ENCODE measurements at places on chromosomes 6 and 20.

- no peak for DNase-seq
Observed at GRCh38 chr20:35451295-35451694, 4.1 kb upstream of the CEP250 start.

DNA sequence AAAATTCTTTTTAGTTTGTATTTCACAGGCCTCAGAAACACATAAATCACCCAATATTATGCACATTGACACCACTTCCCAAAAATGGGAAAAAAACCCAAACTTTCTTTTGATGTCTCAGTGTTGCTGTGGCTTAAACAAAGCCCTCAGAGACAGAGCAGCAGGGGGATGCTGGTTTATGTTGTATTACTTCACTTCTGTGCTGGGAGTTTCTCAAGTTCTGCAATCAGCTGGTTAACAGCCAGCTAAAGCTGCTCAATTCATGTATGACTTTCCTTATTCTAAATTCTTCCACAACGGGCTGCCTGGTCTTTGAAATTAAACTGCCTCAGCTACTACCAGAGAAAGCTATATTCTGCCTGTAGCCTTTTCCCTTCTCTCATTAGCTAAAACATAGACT is 5.6 kb downstream of the FILIP1 start:
- DNase-seq: no peak

DNA sequence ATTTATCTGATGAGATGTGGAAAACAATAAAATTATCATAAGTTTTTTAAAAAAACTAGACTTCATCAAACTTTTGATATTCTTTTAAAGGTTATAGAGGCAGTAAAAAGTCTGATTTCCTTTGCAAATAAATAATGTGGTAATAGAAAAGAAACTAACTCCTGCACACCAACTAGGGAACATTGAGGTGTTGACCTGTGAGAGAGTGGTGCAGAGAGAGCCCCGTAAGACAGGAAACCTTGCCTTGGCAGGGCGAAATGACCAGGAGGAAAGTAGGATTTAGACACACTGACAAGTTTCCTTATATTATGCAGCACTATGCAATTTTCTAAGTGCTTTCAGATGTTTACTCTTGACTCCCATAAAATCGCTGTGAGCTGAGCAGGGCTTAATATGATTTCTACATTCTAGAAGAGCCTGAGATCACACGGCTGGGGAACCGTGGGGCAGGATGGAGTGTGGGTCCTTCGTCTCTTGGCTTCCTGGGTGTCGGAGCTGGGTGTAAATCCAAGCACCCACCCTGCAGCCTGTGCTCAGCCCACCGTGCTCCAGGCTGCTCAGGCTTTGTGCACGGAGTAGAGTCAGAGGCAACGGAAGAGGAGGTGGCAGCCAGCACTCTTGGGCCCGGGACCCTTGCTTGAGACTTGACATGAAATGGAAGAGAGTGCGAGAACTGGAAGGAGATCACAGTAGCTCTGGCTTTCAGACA is 61.3 kb upstream of the FOXQ1 start:
- DNase-seq: no peak

- DNase-seq: no peak
Observed at GRCh38 chr20:32435449-32436107, 77.4 kb downstream of the ASXL1 start.

DNA sequence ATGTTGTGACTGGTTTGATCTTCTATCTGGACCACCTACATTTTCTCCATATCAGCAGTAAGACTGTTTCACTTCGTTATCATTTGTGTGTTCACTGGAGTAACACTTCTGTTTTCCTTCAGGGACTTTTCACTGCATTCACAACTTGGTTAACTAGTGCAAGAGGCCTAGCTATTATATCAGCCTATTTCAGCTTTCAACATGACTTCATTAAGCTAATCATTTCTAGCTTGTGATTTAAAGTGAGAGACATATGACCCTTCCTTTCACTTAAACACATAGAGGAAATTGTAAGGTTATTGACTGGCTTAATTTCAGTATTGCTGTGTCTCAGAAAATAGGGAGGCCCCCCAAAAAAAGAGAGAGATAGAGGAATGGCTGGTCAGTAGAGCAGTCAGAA is 622.8 kb upstream of the NRSN1 start:
- no peak for DNase-seq

DNA sequence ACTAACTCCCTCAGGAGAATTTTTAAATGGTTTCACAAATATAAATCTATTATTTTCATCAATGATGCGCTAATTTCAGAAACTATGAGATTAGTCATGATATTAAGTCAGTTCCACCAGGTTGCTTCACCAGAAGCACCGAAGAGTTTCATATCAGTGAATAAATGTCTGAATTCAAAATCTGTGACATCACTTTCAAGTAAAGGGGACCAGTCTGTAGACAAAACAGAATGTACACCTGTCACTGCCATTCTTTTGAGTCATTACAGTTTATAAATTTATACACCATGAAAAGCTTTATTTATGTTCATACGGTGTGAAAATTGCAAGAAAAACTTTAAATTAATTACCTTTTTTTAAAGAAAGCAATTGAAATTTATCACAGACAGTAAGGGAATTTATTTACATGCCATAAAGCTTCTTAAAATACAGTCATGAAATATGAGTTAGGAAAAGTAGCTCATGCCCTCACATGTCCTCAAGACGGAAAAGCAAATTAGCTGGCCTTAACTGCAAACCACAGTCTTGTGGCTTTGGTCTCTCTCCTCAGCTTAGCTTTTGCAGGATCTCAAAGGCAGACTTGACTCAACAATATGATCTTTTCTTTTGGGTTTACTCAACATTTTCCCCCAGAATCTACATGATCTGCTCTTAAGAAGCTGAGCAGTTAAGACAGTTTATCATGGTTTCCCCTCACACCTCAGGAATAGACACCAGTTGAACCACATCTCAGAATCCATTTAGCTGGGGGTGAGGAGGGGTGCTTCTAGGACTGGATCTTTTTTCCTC is 177.7 kb upstream of the MCHR2 start:
- no peak for DNase-seq

- no peak for DNase-seq
Observed at GRCh38 chr6:142518126-142518525, 216.3 kb downstream of the ADGRG6 start.

- no peak for DNase-seq
Observed at GRCh38 chr6:41411961-41412360, 76.6 kb downstream of the NCR2 start.

DNA sequence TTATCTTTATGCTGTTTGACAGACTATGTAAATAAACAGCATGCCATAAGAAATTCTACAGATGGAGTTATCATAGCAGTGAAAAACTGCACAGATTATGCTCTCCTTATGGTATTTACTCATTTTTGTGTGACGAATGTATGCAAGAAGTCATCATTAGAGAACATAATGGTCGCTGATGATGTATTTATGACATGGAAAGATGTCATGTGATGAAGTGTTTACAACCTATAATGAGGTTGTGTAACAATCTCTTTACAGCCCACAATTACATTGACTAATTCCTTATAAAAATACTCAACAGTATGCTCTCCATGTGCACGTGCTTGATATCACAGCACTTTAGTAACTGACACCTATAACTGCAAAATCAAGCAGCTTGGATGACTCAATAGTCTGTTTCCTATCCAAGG is 192.4 kb downstream of the BMP2 start:
- no peak for DNase-seq

GRCh38 chr6:9978480-9978879 is 436.4 kb downstream of the TFAP2A start:
- DNase-seq: no peak

DNA sequence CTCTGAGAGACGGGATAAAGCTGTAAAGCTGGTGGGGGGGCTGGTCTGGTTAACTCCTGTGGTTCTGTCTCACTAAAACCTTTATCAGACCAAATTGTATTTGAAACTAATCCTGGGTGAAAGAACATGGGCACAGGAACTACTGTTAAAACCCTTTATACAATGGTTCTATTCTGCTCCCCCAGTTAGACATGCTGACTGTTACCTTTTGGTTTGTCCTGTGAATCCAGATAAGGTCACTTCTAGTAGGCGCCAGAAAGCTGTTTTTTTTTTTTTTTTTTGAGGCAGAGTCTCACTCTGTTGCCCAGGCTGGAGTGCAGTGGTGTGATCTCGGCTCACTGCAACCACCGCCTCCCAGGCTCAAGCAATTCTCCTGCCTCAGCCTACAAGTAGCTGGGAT is 29.7 kb downstream of the GSTA4 start:
- DNase-seq: no peak

DNA sequence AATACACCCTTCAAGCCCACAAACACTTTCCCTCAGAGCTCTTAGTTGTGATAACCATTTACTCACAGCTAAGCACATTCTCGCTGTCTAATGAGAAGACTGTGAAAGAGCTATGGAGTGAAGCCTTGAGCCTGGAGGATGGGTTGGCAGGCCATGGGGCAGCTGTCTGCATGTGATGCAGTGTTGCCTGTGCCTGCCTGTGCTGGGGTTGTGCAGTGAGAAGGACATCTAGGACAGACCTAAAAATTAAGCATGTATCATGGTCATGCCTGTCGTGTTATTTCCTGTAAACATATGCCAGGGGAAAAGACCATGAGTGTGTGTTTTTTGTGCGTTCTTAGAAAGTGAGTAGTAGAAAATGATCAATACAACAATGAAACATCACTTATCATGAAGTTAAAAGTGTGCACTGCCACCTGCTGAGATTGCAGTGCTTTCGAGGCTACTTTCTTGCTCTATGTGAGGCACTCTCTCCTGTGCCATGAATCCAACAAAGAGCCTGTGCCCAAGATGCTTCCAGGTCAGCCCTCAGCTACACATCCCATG is 8.1 kb upstream of the ZC3H12D start:
- DNase-seq: no peak

GRCh38 chr6:89999154-89999553 is 104.9 kb downstream of the GJA10 start:
- peak; percentile 84 for DNase-seq

DNA sequence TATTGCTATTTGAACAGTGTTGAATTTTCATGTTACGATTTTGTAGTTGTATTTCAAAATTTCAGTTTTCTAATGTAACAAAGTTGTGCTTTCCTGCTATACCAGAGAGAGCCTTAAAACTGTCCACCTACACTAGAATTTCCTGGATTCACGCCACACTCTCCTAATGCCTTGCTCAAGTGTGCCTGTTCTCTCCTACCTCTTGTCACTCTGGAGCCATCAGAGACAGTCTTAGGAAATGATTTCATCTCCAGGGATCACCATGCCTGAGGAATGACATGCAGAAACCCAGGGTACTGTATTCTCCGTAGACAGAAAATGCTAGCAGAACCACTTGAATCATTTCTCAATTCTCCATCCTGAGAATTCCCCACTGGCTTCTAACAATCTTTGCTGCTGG is 667.6 kb downstream of the KIF16B start:
- no peak for DNase-seq

- DNase-seq: no peak
Observed at GRCh38 chr6:90173262-90173925, 123.2 kb downstream of the BACH2 start.

GRCh38 chr6:87949194-87949593 is 98.4 kb upstream of the SPACA1 start:
- DNase-seq: no peak

- no peak for DNase-seq
Observed at GRCh38 chr6:90183587-90184333, 112.9 kb downstream of the BACH2 start.

GRCh38 chr6:132310921-132311320 is 90.4 kb downstream of the MOXD1 start:
- no peak for DNase-seq

DNA sequence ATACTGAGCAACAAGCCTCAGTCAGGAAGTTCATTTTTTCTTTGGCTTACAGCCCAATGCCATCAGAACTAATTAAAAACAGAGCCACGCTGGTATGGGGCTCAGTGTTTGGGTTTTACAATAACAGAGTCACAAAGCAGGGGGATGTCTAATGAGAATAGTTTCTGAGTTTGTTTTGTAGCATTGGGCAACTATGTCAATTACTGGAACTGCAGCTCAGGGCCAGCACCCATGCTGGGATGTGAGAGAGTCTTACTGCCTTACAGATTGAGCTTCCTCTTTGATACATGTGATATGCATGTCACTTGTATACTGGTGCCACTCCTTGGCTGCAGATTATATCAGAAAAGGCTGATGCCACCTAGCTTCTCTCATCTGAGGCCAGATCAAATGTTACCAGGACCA is 117.6 kb downstream of the TFAP2B start:
- DNase-seq: no peak

DNA sequence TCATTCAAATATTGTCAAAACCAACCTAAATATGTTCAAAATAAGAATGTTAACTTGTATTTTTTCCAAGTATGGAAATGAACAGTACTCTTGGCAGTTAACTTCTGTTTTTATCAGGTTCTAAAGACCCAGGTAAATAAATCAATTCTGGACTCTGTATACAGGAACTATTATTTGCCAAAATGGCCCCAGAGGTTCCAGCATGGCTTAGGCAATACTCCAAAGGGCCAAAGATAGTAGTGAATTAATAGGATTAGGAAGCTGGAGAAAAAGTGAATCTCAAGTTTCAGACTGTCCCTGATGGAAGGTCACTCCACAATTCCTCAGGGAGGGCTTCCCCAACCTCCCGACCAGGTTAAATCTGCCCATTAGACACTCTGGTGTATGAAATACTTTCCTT is 6.7 kb downstream of the BACH2 start:
- no peak for DNase-seq

- DNase-seq: no peak
Observed at GRCh38 chr6:130482645-130483390, 117.0 kb downstream of the TMEM200A start.

GRCh38 chr20:19976595-19977372 is 40.4 kb upstream of the NAA20 start:
- DNase-seq: no peak

GRCh38 chr6:133333852-133334251 is 92.7 kb downstream of the EYA4 start:
- DNase-seq: no peak

- no peak for DNase-seq
Observed at GRCh38 chr6:85459224-85459901, 9.5 kb downstream of the NT5E start.

DNA sequence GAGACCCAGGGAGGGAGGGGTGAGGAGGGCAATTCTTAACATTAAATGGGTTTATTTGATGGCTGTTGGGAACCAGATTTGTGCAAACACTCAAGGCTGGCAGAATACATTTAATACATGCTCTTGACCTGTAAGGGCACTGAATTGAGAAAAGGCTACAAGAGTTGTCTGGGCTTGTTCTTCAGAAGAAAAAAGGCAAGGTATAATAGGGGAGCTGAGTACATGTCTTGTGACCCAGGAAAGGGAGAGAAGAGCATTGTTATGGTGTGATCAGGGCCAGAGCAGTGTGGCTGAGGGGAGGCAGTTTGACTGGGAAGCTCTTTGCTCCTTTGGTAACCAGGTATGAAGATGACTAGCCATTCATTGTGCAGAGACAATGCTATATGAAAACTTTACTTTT is 18.9 kb downstream of the KLHL31 start:
- DNase-seq: no peak

DNA sequence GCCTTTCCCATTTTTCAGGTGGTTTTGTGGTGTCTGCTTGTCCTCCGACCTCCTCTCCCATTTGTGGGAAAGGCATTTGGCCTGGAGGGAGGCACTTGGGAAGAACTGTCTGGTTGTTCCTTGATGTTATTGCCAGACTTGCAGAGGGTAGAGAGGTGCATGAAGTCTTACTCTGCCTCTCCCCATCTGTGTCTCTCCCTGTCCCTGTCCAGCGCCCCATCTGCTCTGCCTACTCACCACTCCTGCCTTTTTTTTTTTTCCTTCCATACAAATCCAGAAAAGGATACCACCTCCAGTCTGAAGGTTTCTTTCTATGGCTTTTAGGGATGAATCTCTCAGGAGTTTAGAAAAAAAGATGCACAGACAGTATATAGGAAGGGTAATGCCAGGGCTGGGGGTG is 19.8 kb downstream of the PPARD start:
- no peak for DNase-seq

Data from SHP77 treated with DMSO at 0.1 percent for 48 hours (cell line).